ENCODE measurements at places on chromosomes 5 and 9. TPM values are rescaled to one million over a fixed set of nuclear protein-coding genes. Genes with fewer than 3 reads are reported as not detected.
A peak's percentile ranks its signal among the peaks of the same experiment; 100 is the strongest.

- DNase-seq = no peak
Observed at GRCh38 chr9:135666534-135667462, 3.7 kb downstream of the LCN9 start.

GRCh38 chr9:14258156-14258555 is 55.8 kb downstream of the NFIB start:
- no peak for DNase-seq

GABRG2 gene
- not detected for total RNA-seq

- peak; percentile 64 for DNase-seq
Observed at GRCh38 chr5:149697001-149697400, 33.1 kb upstream of the PPARGC1B start.

NPR2 gene
- 13.3 TPM for total RNA-seq

All from mammary epithelial cell (primary cell).